ENCODE measurements at places on chromosomes 11 and 22. TPM values are rescaled to one million over a fixed set of nuclear protein-coding genes. Genes with fewer than 3 reads are reported as not detected.

MPEG1 gene
- not detected for total RNA-seq

GRCh38 chr11:72570893-72571661 is 103.1 kb downstream of the PDE2A start:
- peak; percentile 56 for DNase-seq

GRCh38 chr11:72300268-72300667 is 56.3 kb upstream of the PHOX2A start:
- DNase-seq, result no peak

- DNase-seq, result peak; percentile 59
Observed at GRCh38 chr22:40418366-40419201, 48.2 kb downstream of the SGSM3 start.

SPDYC gene
- total RNA-seq, result not detected

MRGPRF gene
- not detected for total RNA-seq

GRCh38 chr11:66850235-66850587 is 6.7 kb upstream of the LRFN4 start:
- no peak for DNase-seq

- no peak for DNase-seq
Observed at GRCh38 chr11:34105957-34106504, 602 bp downstream of the NAT10 start.

DNA sequence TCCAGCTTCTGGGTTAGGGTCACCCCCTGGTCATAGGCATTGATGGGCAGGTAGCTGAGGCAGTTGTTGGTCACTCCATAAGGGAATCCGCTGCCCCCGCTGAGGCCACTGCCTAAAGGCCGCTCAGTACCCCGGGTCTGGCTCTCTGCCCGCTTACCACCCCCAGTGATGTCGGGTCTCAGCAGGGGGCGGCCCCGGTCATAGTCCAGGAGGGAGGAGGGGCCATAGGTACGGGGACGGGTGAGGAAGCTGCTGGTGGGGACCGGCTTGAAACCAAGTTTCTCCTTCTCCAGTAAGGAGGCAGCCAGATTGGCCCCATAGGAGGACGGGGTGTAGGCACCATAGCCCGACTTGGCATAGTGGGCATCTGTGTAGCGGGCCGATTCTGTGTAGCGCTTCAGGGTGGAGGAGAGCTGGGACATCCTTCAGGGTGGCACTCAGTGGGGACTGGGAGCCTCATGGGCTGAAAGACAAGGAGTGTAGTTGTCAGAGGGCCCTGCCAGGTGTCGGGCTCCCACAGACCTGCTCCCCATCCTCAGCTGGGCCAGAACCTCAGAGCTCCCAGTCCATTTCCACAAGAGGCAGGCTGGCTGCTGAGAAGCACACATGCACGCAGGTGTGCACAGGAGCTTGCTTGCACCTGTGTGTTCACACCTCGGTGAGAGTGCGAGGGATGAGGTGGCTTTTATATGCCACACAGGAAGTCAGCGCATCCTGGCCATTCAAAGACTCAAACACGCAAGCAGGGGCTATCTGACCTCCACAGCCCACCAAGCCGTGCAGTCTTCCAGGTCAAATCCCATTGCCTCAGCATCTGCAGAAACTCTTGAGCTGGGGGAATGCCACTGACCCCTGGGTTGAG is 8.2 kb downstream of the USP2 start:
- no peak for DNase-seq

GRCh38 chr22:47269516-47270088 is 507.2 kb downstream of the TBC1D22A start:
- no peak for DNase-seq

DNA sequence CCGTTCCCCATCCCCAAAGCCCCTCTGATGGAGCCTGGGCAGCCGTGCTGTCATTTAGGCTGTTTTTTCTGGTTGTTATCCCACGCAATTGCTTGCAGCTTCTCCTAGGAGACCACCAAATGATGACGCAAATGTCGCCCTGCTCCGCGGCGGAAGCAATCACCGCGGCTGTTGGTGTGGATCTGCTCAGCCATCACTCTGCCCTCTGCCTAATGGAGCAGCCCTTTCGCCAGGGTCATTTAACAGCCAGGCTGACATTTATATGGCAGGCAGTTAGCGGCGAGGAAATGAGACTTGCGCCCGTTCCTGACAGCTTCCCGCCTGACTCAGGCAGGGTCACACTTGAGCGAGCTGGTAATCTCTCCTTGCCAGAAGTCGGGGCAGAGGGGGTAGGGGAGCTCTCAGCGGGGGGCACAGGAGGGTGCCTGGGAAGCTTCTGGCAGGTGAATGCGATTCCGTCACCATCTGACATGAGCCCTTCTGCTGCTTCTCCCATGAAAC is 97.9 kb upstream of the RTL6 start:
- no peak for DNase-seq

TPBGL gene
- 0.14 TPM for total RNA-seq

DNA sequence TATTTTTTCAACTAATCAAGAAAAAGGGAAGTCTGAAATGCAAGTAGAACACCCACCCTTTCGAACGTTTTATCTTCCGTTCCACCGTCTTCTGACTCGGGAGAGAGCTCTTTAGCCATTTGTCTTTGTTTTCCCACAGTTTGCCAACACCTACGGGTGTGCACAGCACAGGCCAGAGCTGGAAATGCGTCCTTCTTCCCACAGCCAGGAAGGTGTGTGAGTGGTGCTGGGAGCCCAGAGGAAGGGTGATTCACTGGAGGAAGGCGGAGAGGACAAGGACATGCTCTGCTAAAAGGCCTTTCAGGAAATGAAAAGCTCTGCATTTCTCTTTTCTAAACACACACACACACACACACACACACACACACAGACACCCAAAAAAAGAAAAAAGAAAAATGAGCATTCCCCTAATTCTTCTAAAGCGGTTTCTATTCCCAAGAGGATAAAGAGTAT is 18.5 kb downstream of the ENDOD1 start:
- no peak for DNase-seq

KRTAP5-9 gene
- not detected for total RNA-seq

DNA sequence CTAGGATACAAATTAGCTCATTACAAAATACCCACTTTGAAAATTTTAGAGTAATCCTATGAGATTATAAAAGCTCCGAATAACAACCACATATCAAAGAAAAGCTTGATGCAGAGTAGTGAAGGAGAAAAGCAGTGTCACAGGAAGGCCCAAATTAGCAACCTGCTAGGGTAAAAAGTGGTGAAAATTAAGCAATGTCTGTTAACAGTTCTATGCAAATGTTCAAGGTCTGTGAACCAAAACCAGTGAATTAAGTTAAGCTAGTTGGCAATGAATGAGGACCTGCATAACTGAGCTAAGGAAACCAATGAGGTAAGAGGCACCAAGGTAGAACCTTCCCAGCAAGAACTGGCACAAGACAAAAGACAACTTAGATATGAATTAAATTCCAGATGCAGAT is 29.6 kb downstream of the PRDM10 start:
- DNase-seq, result no peak

- no peak for DNase-seq
Observed at GRCh38 chr11:35855671-35856070, 88.2 kb upstream of the LDLRAD3 start.

KCNJ1 gene
- total RNA-seq, result not detected

ADM2 gene
- 2.6 TPM for total RNA-seq

GRCh38 chr22:35894937-35895708 is 133.5 kb downstream of the RBFOX2 start:
- DNase-seq, result no peak

GRCh38 chr22:30627471-30627870 is 8.1 kb upstream of the SLC35E4 start:
- DNase-seq, result no peak

DNA sequence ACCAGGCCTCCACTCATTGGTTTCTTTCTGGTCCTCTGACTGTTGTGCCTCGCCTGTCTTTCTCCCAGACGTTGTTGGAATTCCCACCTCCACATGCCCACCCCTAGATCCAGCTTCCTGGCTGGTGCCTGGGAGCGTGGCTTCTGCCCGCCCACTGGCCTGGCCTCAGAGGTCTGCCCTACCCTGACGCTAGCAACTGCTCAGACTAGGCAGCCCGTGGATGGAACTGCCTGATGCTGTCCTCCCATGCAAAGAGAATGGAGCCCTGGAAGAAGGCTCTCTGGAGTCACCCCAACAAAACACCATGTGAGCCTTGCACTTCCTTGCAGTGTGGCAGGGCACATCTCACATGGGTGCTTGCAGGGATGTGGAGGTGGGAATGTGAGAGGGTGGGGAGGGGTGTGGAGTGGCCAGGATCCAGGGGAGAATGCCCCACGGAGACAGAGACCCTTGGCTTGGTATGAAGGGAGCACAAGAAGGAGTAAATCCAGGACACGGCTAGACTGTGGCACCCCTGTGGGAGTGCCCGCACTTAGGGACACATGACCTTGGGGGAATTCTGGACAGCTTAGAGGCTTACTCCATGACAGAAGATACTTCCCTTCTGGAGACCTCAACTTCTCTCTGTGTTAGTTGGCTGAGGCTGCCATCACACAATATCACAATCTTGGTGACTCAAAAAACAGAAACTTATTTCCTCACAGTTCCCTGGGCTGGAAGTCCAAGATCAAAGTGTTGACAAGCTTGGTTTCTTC is 22.5 kb upstream of the ADA2 start:
- DNase-seq, result no peak
